Activated CD8-positive, alpha-beta memory T cell treated with anti-CD3 and anti-CD28 coated beads, Interleukin-2, amount 10 ng/mL, durations not matched to agents 7 days and 5 days (primary cell): ENCODE measurements at places on chromosomes 13 and 19.

DNA sequence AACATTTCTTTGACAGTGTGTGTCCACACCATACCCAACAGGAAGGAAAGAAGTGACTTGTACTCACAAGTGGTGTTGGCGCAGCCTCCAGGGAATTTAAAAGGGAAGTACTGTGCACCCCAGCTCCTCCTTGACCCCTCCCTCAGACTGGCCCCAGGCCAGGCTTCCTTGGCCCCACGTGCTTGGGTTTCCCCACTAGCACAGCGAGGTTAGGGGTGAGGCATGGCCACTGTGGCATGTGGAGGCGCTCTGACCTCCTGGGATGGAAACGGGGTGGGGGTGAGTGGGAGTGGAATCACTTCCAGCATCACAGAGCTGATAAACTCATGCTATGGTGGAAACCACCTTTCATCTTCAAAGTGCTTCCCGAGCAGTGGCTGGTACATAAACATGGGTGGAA is 168.6 kb downstream of the ZNF536 start:
- DNase-seq: no peak

DNA sequence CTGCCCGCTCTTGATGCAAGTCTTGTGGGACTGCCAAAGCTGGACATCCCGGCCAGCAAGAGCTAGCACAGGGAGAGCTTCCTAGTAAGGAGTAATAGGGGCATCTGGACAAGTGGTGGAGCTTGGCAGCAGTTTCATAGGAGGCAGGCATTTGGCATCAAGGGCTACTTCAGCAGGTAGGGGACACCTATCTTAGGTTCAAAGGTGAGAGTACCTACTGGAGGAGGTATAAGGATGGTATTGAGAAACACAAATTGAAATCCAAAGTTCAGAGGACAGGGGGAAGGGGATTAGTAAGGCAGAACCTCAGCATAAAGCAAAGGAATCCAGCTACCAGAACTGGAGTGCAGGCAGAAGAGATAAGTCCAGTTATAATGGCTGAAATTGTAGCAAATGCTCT is 441.7 kb downstream of the OXGR1 start:
- no peak for DNase-seq

- DNase-seq: no peak
These were observed 53.0 kb upstream of the XPO4 start for GRCh38 chr13:20955496-20955895.

DNA sequence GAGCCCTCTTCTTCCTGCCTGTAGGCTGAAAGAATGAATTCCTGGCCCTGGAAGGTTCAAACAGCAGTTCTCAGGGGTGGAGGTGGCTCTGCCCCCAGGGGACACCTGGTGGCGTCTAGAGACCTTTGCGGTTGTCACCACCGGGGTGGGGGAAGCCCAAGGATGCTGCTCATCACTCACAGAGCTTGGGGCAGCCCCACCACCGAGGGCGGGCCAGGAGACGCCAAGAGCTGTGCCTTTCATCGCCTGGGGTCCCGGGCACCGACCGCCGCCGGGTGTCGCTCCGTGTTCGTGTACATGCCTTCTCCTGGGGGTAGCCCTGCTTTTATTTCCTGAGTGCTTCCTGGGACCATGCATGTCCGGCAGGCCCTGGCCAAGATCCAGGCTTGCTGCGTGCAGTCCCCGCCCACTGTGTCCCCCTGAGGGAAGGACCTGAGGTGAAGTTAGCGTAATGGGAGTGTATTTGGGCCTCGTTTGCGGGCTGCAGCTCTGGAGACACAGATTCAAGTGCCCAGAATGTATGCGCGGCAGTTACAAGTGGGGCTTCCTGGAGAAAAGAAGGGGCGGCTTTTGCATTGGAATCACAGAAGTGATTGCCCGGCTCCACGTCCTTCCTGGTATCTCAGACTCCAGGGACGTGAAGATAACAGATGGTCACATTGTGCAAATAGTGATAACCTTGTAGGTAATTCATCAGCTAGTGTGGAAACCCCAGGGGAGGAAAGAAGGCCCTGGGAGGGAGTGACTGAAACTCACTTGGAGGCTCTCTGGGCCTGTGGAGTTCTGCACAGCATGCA is 7.8 kb downstream of the DOT1L start:
- peak; percentile 88 for DNase-seq

DNA sequence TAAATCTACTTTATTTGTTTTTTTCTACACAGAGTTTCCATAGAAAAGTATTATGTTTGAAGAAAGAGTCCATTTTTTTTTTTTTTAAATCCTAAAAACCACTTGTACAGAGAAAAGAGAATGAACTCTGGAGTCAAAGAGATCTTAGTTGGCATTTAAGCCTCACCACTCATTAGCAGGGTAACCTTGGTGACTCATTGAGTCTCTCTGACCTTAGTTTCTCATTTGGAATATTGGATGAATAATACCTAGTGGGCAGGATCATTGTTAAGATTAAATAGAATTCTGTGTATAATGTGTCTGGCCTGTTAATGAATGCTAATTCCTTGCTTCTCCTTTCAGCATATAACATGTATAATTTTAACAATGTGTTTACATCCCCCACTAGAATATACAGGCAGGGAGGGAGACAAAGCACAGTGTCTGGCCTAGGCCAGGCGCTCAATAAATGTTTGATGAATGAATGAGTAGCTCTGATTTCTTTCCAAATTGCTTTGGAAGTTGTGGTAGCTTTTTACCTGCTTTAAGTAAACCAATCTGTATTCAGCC is 48.7 kb upstream of the MYCBP2 start:
- no peak for DNase-seq

- no peak for DNase-seq
These were observed 7.5 kb downstream of the RINL start for GRCh38 chr19:38870612-38871011.

DNA sequence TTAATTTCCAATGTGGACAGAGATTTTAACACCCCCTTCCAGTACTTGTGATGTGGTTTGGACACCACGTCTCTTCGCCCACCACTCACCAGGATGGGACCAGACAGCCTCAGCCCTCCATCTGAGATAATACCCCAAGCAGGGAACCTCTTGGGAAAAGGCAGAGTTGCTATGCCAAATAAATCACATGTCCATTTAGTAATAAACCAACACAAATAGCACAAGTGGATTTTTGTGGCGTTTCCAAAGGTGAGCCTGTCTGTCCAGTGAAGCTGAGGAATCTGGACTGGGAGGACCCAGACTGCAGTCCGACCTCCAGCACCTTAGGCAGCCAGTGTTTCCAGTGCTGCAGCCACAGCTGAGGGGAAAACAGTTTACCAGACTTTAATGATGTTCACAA is 34.1 kb upstream of the GAS6 start:
- peak; percentile 36 for DNase-seq

GRCh38 chr13:75749407-75749806 is 113.3 kb downstream of the LMO7 start:
- DNase-seq: no peak

DNA sequence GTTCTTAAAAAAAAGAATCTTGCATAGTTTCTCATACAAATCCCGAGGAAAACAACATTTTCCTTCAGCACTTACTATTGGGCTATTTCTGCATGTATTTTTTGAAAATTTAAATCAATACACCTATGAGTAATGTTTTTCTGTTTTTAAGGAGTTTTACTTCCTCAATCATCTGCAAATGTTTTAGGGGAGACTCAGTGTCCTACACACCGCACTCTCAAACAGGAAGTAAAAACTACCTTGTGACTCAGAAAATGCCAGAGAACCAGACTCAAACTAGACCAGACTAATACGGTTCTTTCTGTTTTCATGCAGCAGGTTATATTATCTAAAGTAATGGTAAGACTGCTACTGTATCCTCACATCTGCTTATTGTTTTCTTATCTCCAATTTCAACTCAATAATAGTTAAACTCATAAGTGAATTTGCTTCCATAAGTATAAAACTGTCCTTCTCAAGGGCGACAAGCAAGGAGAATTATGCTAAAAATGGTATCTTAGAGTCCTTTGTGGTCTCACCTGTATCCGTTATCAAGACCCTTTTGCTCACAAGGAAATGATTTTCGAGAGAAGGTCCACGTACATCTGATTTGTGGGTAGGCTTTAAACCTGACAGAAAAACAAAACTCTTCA is 52.5 kb downstream of the FLT3 start:
- no peak for DNase-seq

DNA sequence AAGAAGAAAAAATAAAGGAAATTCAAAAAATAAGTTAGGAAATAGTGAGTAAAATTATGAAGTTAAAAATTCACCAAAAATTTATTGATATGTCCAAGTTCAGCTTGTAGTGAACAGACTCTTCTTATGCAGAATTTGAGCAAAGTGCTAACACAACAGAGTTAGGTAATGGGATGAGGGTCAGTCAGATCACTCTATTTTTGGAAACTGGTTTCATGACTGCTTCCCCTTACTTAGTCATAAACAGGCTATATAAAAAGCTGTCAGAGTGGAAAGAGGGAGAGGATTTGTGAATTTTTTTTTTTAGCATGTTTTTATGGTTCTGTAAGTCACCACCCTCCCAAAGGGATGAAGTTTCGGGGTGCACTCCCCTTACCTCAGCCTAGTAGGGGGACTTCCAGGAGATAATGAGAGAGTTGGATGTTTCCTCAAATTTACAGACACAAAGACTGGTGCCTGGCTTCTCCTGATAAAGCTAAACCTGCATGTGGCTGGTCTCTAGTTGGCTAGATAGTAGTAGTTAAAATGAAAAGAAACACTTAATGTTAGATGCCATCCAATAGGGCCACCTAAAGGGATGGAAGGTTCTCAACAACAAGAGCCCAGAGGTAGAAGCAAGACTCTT is 4.5 kb downstream of the CPB2 start:
- DNase-seq: no peak

DNA sequence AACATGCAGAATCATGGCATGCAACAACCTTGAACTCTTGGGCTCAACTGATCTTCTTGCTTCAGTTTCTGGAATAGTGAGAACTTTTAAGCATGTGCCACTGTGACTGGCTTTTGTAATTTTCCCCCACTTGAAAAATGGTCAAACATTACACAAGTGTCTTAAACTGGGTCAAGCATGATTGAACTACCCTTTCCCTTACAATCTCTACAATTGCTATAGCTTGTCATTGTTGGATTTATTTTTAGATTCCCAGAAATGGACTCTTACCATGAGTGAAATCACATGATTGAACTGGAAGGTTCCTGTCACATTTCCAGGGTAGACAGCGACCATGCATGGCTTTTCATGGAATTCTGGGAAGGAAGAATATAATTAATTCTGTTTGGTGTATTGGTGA is 102.2 kb upstream of the TUBA3C start:
- no peak for DNase-seq

DNA sequence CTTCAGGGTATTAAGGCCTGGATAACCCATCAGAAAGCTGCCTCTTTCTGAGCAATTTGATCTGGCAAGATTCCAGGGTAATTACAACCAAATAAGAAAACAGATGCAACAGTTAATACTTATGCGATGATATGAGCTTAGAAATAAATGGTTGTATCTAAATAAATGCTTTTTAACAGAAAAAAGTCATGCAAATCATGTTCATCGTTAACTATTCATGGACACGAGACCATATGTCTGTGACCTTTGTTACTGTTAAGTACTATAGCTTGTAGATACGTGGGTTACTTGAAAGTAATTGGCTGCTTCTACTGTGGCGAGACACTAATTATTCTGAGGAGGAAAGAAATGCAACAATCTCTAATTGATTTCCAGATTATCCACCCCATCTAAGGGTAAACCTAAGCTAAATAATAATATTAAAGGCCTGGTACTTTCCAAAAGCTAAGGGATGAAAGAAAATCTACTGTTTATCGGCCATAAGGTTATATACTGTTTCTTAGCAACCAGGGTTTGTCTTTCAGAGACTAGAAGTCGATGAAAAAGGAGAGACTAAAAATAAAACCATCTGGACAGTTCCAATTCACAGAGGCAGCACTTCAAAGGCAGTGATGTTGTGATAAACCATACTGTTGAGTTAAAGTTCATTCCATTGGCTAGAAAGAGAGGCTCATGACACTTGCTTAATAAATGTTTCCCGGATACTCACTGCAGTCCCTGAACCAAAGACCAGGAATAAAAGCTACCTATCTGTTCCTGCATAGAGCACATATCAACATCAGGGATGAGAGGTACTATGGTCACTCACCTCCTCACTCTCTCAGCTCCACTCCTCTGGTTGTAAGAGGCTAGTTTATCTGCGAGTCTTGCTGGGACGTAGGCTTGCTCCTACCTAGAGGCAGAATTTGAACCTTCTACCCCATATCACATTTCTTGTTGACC is 1.5 kb downstream of the EPSTI1 start:
- DNase-seq: no peak

- DNase-seq: no peak
These were observed 114.8 kb upstream of the MIR17HG start for GRCh38 chr13:91232716-91233115.

GRCh38 chr19:51615991-51616390 is 14.2 kb downstream of the SIGLEC5 start:
- DNase-seq: no peak
